T-helper 2 cell (primary cell): ENCODE measurements at places on chromosomes 13 and 19.

GRCh38 chr13:99477493-99477892 lies 23.8 kb upstream of the TM9SF2 start:
- no peak for DNase-seq

GRCh38 chr13:23558675-23559536 lies 11.3 kb upstream of the TNFRSF19 start:
- no peak for DNase-seq

DNA sequence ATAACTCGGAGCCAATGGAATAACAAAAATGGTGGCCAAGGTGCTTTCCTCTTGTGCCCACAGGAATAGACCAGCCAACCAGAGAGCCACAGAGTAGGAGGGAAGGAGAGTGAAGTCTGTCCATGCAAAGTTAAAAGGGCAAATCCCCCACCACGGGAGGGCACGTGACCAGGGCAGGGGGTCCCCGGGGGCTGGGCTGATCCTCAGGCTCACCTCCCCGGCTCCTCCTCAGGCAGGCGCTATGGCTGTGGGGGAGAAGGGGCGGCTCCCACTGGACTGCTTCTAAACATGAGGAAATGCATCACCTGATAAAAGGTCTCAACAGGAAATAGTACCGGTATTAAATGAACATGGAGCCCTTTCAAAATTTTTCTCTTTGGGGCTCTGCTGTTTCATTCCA lies 73.2 kb upstream of the SLC15A1 start:
- DNase-seq = no peak

- DNase-seq = no peak
Measured at GRCh38 chr13:101398920-101399319, 17.4 kb downstream of the NALCN start.

DNA sequence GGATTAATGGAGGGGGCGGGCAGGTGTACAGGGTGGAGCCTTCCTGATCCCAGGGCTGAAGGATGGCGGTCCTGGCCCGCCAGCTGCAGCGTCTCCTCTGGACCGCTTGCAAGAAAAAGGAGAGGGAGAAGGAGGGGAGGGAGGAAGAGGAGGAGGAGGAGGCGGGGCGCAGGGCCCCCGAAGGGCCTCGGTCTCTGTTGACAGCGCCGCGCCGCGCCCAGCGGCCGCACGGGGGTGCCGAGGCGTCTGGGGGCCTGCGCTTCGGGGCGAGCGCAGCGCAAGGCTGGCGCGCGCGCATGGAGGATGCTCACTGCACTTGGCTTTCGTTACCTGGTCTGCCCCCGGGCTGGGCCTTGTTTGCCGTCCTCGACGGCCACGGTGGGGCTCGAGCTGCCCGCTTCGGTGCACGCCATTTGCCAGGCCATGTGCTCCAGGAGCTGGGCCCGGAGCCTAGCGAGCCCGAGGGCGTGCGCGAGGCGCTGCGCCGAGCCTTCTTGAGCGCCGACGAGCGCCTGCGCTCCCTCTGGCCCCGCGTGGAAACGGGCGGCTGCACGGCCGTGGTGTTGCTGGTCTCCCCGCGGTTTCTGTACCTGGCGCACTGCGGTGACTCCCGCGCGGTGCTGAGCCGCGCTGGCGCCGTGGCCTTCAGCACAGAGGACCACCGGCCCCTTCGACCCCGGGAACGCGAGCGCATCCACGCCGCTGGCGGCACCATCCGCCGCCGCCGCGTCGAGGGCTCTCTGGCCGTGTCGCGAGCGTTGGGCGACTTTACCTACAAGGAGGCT lies at the start of gene PPM1N:
Gene PPM1N (plus strand): TSS at position 33 of the 785 bp plus-strand sequence. CDS start 30 bp downstream, at position 63.
- DNase-seq = peak; percentile 35

GRCh38 chr13:33284031-33284430 lies 1.5 kb downstream of the STARD13 start:
- DNase-seq = no peak

- no peak for DNase-seq
Measured at GRCh38 chr13:73842626-73843025, 291.6 kb downstream of the KLF12 start.

DNA sequence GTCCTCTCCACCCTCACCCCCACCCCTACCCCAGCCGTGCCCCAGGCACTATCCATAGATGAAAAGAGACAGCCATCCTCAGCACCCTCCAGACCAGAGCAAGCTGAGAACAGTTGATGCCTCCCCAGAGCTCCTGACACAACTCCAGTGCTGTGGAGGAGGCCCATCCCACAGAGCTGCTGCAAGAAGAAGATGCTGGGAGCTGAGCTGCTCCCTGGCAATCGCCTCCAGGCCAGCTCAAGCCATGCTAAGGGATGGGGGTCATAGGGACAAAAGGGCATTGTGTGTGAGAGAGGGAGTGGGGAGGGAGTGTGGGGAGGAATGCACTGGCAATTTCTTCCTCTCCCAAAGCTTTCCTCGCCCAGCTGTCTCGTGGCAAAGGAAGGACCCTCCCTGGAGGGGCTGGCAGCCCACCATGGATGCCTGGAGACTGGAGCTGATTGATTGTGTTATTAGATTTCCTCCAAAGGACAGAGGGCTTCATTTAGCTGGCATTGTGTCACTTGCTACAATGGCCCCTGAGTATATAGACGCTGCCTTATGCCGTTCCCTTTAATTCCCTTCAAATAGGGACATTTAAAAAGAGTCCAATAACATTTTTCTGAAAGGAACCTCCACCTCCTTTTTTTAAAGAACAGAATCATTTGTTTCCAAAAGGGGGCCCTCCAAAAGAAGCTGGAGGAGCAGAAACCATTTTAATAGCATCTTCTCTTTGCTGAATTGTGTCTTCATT lies 476.4 kb downstream of the FOXO1 start:
- DNase-seq = no peak

- no peak for DNase-seq
Measured at GRCh38 chr13:24151864-24152263, 8.7 kb upstream of the SPATA13 start.

GRCh38 chr19:8695911-8696310 lies 2.7 kb downstream of the ACTL9 start:
- DNase-seq = no peak

DNA sequence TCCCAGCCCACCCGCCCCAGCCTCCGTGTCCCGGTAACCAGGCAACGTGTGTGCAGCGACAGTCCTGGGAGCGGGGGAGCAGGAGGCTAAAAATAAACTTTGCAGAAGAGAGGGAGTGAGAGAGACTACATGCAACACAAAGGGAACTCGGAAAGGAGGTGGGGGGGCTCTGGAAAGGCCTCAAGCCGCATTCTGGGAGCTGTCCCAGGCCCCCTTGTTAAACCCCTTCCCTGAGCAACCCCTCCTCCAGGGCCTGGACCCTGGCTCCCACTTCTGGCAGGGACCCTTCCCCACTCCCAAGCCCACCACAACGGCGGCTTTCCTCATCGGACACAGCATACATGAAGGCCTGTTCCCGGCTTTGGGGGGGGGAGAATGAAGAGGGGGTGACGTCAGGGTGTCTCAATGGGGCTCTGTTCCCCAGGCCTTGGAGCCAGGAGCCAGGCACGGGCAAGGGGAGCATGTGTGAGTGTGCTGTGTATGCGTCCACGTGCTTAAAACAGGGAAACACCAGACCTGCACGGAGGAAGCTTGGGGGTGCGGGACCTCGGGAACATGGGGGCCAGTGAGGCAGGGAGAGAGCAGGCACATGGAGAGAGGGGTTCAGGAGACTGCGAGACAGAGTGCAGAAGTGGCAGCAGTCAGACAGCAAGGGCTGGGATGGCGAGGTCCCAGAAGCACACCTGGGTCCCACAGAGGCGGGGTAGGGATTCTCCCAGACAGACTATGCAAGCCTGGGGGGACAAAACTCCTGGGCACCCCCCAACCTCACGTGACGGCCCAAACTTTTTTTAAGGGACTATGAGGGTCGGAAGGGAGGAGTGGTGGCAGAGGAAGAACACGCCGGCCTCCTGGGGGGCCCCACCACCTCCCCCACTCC lies 2.3 kb downstream of the ERF start:
- DNase-seq = no peak

DNA sequence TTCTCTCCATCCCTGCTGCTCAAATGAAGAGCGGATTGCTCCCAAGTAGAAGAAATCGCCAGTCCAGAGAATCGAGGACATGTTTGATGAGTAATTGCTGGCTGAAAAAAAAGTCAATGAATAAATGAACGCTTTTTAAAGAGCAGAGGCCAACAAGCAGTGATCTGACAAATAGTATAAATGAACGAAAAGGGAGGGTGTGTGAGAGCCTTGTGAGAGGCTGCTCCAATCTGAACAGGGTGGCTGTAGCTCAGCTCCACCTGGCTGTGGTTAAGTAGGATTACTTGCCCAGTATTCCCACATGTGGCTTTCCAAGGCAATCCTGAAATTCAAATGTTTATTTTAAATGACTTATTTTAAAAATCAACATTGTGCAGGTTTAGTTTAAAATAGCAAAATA lies 117.1 kb downstream of the TSHZ3 start:
- no peak for DNase-seq

DNA sequence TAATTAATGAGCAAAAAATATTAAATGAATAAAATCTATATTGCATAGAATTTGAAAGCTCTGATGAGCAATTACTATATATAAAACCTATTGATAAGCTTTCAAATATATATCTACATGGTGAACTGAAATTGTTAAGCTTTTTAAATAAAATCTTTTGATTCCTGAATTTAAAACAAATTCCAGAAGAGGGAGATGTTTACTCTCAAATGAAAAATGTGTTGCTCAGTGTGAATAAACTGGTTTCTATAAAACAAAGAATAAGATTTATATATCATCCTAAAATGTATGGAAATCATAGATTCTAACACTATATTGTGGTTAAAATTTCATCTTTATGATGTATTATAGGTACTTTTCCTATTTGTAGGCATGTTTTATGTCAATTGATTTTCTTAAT lies 171.5 kb upstream of the SLITRK6 start:
- DNase-seq = no peak

GRCh38 chr13:106187501-106188095 lies 347.9 kb downstream of the EFNB2 start:
- no peak for DNase-seq

DNA sequence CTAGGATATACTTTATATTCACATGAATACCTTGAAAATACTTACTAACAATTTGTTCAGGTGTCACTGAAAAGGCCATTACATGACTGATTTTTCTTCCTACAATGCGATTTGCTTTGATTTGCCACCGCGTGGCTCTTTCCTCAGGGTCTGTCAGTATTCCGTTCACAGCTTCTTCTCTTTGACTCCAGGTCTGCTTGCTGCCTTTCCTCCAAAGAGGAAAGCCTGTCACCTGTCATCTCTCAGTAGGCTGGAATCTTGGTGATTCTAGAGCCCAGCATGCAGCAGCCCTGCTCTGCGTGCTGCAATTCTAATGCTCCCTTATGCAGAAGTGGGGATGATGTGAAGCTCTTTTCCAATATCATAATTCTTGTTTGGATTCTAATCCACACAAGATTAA lies 33.6 kb upstream of the SIAH3 start:
- DNase-seq = no peak

- DNase-seq = no peak
Measured at GRCh38 chr19:37986048-37986750, 79.2 kb downstream of the SIPA1L3 start.

DNA sequence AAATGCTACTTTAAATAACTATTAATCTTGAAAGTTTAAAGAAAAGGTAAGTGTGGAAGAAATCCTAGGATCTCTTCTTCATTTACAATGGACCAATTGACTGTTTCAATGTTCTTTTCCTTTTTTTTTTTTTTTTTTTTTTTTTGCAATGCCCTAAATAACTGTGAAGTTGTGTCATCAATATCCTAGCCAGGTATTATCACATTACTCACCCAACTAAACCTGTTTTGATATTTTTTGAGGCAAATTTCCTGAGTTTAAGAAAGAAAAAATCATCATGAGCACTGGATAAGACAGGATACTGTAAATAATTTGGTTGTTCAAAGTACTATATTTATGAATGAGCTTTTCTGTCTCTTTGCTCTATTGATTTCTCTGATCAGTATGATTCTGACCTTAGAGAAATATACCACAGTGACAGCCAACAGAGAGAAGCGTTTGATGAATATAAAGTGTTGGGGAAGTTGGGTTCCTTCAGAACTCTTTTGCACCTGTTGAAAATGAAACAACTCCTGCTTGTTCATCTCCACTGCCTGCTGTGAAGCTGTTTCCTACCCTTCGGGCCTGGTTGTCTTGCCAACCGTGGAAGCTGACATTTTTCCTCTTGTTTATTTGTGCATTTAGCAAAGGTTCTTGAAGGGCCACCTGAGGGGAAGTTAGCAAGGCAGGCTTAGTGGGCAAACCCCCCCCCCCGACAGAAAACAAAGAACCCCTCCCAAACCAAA lies 1220.5 kb upstream of the SLC10A2 start:
- no peak for DNase-seq

DNA sequence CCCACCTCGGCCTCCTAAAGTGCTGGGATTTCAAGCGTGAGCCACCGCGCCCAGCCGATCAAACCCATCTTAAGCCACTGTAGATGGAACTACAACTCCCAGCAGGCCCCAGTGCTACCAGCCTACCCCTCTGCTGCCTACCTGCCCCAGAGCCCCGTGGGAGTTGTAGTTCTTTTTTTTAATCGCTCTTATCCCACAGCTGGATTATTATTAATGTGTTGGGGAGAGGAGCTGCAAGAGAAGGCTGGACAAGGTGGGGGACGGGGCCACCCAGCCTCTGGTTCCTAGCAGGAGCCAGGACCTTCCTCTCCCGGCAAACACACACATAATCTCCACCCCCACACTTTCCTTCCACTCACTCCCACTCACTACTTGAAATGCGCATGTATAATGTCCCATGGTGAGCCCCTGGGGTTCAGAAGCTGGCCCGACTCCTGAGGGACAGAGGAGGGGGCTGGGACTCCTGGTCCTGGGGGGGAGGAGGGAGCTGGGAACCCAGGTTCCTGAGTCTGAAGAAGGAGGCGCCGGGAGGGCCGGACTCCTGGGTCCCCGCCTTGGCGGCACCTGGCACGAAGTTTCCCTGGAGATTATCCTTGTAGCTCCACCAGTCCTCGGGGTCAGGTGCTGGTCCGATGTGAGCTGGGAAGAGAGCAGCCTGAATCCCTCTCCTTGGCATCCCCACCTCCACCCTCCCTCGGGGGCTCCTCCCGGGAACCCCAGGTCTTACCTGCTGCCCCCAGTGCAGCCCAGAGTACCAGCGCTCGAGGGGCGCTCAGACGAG lies 958 bp downstream of the CA11 start:
- DNase-seq = no peak

DNA sequence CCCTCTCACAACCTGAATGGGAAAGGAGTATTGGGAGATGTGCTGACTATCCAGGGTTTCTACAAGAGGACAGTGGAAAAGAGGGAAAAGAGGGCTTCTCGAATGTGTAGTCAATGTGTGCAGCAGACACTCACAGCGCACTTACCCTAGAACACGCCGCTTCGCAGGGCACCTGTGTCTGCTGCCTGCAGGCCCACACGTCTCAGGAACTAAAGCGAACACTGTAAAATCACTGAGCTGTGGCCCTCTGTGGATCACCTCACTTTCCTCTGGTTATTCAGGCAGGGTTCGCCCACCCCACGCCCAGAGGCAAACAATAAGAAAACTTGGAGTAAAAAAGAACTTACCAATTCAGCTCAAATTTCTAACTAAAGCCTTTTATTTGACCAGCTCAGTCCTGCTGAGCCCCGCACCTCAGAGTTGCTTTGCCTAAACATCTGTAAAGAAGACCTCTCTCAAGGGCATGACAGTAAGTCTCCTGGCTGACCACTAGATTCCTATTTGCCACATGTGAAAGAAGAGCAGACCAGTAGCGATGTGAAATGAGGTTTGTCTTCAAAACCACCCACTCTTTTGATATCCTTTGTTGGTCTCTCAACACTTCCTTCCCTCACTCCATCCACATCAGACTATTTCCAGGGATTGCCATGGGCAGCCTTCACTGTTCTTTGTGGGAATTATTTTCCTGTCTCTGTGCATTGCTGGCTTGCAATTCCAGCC lies 19.3 kb upstream of the DOCK9 start:
- no peak for DNase-seq
